ENCODE measurements at places on chromosomes 2 and 18. TPM values are rescaled to one million over a fixed set of nuclear protein-coding genes. Genes with fewer than 3 reads are reported as not detected.

DNA sequence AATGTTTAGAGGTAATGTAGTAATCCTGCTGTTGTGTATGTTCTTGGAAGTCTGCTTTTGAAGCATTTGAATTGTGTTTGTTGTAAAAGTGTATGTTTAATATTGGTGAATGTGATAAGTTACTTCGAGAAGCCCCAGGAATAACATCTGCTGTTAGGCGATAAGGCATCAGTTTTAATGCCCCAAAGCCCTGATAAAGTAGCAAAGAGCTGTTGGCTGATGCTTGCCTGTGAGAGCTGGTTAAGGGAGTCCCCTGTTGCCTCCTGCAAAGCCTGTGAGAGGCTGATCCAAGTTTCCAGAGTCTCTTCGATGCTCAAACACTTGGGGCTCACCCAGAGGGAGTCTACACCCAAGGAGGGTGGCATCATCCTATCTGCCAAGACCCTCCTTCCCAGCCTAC is 110.3 kb downstream of the RNF152 start:
- no peak for DNase-seq

GRCh38 chr2:79620679-79621078 is 107.8 kb downstream of the CTNNA2 start:
- no peak for DNase-seq

DNA sequence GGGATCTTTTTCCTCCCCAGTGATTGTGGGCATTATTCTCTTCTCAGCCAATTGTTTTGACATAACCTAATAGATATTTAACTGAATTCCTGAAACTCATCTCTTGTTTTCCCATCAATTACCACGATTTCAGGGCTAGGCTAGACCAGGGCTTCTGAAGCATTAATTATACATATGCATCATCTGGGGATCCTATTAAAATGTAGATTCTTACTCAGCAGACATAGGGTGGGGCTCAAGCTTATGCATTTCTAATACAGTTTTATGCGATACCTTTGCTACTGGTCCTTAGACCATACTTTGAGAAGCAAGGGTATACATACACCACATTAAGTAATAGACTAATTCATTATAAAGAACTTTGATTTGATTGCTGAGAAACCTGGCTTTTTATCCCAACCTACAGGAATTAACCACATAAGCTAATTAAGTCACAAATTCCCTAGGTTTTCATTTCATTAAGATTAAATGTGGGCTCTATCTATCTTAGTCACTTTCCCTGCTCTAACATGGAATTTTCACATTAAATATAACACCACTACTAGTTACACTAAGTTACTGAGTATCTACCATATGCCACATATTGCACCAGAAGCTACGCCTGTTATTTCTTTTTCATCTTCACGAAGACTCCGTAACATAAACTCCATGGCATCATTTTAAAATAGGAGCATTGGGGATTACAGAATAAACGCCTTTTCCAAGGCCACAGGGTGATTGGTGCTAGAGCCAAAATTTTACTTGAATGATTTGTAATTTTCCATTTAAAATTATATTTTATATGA is 417.5 kb downstream of the DPP10 start:
- DNase-seq = no peak

- no peak for DNase-seq
Measured at GRCh38 chr2:71503837-71504236, 50.5 kb downstream of the DYSF start.

DNA sequence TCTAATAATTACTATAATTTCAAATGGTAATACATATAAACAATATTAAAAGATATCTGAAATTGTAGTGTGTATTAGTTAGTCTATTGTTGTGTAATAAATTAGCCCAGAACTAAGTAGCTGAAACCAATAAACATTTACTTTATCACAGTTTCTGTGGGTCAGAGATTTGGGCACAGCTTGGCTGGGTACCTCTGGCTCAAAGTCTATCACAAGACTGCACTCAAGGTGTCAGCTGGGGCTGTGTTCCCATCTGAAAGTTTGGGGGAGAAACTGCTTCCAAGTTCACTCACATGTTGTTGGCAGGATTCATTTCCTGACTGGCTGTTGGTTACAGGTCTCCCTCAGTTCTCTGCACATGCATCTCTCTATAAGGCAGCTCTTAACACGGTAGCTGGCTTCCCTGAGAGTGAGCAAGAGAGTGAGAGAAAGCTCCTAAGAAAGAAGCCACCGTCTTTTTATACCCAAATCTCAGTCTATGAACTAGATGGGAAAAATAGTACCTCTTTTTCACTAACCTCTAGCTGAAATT is 25.6 kb upstream of the WIPF1 start:
- no peak for DNase-seq

DNA sequence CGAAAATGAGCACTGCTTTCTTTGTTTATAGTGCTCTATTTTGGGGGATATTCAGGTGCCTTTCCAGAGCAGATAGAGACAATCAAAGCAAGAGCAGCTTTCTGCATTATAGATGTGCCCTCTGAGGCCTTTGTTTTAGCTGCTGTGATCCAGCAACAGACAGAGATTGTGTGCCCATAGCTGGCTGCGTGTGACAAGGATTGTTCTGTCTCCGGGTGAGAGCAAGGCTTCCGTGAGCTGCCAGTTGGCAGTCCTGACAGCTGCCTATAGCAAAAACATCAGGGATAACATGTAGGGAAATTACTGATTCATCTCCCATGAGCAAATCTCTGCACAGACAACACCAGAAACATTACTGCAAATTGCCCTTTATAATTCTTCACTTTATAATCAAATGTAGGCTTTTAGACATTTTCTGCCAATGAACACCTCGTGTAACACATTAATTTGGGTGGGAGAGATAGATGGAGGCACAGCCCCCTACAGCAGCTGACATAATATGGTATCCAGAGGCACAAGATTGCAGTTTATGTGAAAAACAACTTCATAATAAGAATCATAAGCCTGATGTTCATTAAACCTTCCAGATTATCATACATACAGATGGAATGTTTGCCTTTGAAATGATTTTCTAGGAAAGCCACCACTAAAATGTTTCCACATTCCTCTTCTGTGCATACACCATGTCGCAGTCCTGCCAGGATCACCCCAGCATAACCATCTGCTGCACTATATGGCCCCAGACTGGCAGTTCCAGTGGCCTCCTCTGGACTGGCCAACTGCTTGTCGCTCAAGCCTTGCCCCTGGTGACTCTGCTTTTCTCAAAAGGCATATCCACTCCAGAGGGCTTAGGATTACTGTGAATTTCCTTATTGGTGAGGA is 131.2 kb downstream of the TRIB2 start:
- no peak for DNase-seq

- DNase-seq = no peak
Measured at GRCh38 chr2:197661626-197662025, 13.8 kb downstream of the RFTN2 start.

DNA sequence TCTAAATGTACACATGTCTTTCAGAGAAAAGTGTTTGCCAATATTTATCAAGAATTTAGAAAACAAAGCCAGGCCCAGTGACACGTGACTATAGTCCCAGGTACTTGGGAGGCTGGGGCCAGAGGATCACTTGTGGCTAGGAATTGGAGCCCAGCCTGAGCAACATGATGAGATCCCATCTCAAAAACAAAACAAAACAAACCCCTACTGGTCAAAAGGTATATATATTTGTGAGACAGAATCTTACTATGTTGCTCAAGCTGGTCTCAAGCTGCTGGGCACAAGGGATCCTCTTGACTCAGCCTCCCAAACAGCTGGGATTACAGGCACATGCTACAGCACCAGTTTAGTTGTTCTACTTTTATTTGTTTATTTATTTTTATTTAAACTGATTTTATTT is 79.2 kb downstream of the ZDBF2 start:
- no peak for DNase-seq

DNA sequence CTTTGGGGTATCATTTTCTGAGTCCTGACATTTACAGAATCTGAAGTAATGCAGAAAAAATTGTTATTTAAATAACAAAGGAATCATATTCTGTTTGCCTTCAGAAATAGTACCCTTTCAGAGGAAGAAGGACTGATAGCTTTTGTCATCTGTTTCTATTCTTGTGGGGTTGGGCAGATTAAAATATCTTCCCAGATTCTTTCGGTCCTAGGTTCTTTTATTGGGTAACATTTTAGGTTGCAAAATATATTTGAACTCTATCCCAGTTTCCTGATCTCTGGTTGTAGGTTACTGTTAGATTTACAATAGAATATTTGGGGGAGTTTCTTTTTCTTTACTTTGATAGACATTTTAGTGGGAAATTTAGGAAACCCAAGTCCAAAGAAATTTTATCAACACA is 550.5 kb downstream of the SPAG16 start:
- no peak for DNase-seq

DNA sequence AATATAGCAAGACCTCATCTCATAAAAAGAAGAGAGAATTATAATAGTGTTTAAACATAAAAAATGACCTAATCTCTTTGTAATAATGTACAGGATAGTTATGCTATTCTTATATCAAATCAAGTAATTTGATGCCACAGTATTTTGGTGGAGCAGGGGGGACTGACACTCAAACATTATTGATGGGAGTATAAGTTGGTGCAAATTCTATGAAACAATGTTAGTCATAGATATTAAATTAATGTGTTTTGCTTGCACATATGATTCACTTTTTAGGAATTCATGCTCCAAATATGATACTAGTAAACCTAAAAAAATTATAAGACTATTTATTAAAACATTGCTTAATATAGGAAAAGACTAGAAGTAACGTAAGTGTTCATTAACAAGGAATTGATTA is 256.1 kb upstream of the SYT4 start:
- no peak for DNase-seq

DNA sequence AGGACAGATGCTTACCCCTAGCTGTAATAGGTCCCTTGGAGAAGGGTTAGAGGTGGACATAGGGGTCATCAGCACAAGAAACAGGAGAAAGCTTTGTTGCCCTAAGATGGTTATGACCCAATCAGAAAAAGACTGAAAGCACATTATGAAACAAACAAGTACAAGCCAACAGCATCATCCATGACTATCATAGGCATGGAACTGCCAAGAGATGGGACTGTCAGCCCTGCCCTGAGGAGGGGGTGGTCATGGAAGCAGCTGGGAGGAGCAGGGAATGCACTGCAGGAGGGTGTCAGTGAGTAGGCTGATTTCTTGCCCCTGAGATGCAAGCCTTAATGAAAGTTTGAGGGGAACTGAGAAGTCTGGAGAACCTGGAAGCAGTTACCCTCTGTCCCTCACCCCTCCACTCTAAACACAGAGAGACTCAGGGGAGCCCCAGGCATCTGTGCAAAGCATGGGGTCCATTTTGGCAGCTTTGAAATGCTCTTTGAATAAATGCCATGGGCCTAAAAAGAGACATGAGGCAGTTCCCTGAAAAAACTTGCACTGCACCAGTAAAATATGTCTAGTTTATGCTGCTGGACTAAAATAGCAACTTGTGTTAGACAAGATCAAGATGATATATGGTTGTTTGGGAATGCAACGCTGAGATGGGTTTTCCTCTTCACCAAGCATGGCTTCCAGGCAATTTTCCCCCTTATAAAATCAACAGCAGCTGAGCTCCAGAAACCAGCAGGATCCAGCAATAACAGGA is 122.7 kb upstream of the ZFP36L2 start:
- no peak for DNase-seq

DNA sequence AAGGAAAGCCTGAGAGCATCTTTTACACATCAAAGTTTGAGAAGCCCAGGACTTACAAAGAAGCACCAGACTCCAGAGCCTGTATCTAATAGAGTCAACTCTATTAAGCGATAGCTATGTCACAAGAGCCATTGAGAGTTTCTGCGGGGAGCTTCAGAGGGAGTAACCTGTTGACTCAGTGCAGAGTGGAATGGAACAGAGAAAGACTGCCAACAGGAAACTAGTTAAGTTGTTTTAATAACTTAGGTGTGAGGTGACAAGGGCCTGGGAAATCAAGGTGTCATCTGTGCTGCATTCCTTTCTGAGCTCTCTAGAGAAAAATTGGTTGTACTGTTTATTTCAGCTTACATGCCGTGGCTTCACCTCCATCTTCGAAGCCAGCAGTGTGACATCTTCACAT is 513.8 kb upstream of the POU3F3 start:
- DNase-seq = no peak

DNA sequence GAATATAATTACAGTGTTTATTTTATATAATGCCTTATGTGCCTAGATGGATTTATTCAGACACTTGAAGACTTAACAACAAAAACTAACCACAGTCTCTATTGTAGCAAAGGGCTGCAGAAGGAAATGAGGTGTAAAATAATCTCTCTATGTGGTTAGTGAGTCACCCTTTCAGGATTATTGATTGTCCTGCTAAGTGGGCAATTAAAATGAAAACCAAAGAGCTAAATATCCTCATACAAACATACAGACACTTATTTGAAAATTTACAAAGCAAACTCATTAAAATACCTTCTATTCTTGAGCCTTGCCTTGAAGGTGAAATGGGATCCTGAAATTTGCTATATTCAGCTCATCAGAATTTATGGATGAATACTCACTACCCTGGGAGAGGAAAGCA is 27.7 kb upstream of the DCC start:
- peak; percentile 34 for DNase-seq

GRCh38 chr2:3646446-3646845 is 11.6 kb upstream of the ALLC start:
- DNase-seq = no peak

DNA sequence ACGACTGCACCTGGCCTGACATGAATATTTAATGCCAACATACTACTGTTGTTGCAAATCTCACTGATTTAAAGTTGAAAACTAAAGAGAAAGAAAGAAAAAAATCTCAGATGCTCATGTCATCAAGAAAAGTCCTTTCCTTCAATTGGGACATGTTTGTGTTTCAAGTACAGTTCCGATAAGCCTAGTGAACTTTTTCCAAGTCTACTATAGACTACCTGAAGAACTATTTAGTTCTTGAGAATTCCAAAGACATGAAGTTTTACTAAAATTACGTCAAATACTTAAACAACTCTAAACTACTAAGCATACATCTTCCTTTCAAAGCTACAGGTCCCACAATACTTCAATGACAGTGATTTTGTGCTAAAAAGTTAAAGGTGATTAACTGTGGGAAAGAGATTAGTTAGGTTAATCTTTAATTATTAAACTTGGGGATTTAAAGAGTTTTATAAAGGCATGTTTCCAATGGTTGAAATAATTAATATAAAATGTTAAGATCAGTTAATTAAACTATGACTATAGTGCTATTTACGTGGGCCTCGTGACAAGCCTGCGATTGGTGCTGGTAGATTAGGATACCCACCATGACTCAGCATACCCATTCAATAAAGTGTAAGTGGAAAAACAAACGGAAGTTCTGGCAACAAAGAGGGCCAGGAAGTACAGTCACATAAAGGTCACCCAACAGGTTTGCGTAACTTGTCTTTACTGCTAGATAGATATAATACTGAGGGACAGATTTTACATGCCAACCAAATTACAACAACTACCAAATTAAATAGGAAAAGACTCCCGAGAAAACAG is 55.5 kb downstream of the SEPTIN10 start:
- DNase-seq = peak; percentile 46

GRCh38 chr2:5911718-5912117 is 219.5 kb downstream of the SOX11 start:
- no peak for DNase-seq

- no peak for DNase-seq
Measured at GRCh38 chr2:45199973-45200372, 190.7 kb upstream of the SIX2 start.

The PID1 gene
- total RNA-seq = 2.5 TPM

The INO80B gene
- 30.1 TPM for total RNA-seq

The EPB41L5 gene
- 6.6 TPM for total RNA-seq
